Activated T-helper 2 cell treated with anti-CD3 and anti-CD28 coated beads, Interferon-gamma antibody, Interleukin-2, Interleukin-4, amounts not matched to agents 10 μg/mL and 5 μg/mL and 100 μg/mL, durations not matched to agents 14 hours and 24 hours and 36 hours (primary cell): ENCODE measurements at places on chromosomes 16 and 17. TPM values are rescaled to one million over a fixed set of nuclear protein-coding genes. Genes with fewer than 3 reads are reported as not detected.

Gene ARL2BP
- 28.1 and 31.2 TPM in 2 replicates for total RNA-seq

Gene ELAC2
- total RNA-seq: 80.7 and 91.2 TPM in 2 replicates

Gene UMOD
- total RNA-seq: not detected in 2 replicates

Gene ACSM2A
- total RNA-seq: 3.8 and 4.6 TPM in 2 replicates

Gene CCDC200
- total RNA-seq: not detected in 2 replicates

Gene DPEP3
- not detected in 2 replicates for total RNA-seq
